ENCODE measurements at places on chromosomes 7 and 10.
A peak's percentile ranks its signal among the peaks of the same experiment; 100 is the strongest.

GRCh38 chr10:35795131-35795824, 153.2 kb upstream of the FZD8 start:
- no peaks in the 10 kb centered on the region for H3K36me3 ChIP-seq
- H3K27me3 ChIP-seq, result no peaks in the 10 kb centered on the region
- peak; percentile 54 for DNase-seq
- no peak overlapping the region for H3K27ac ChIP-seq

- peak; percentile 45 for DNase-seq
- peak within 1 kb of the TSS; percentile 86 for H3K4me3 ChIP-seq
- H3K27me3 ChIP-seq, result no peaks in the 10 kb centered on the region
- H3K4me1 ChIP-seq, result peaks cover 11% of the 10 kb centered on the region
These were observed at the start of gene BCL7B for GRCh38 chr7:73557397-73558257. Gene BCL7B (minus strand): TSS chr7:73557690. CDS start chr7:73557578, 112 bp downstream.

GRCh38 chr10:74371696-74372095, 220.7 kb downstream of the ADK start:
- H3K4me1 ChIP-seq, result no peaks in the 10 kb centered on the region
- H3K4me3 ChIP-seq, result no peak overlapping the region
- H3K27ac ChIP-seq, result no peak overlapping the region

DNA sequence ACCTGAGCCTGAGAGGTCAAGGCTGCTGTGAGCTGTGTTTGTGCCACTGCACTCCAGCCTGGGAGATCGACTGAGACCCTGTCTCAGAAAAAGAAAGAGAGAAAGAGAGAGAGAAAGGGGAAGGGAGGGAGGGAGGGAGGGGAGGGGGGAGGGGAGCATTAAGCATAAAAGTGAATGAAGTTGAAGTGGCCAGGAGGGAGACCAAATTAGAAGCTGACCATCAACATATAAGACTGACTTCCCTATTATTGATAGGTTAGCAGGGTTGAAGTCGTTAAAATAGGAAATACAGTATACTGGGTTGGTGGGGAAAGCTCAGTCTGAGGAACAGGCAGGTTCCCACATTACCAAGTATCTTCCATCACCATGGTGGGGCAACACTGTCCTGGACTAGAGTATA, 117.1 kb upstream of the MKLN1 start:
- no peak overlapping the region for H3K4me3 ChIP-seq
- H3K27me3 ChIP-seq, result no peaks in the 10 kb centered on the region
- no peak for DNase-seq
- H3K4me1 ChIP-seq, result no peaks in the 10 kb centered on the region
- H3K27ac ChIP-seq, result no peak overlapping the region
- no peaks in the 10 kb centered on the region for H3K36me3 ChIP-seq

GRCh38 chr7:132941905-132942304, 140.0 kb downstream of the CHCHD3 start:
- no peak overlapping the region for H3K27ac ChIP-seq
- DNase-seq, result no peak

DNA sequence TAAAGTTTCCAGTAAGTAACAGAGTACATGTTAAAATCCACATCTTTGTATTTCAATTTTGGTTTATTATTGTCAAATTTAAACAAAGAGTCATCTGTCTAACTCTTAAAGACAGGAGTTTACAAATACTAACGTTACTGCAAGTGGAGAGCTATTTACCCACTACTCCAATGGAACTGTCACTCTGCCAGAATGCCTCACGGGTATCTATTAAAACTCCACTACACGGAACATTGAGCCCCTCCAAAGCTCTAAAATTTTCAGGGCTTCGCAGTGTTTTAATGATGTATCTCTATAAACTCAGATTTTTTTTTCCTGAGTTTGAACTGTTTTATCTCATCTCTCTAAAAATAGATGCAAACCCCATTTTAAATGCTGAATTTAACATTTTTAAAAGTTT, 388.7 kb upstream of the SEMA3A start:
- H3K27me3 ChIP-seq, result no peaks in the 10 kb centered on the region
- DNase-seq, result no peak
- no peaks in the 10 kb centered on the region for H3K4me1 ChIP-seq
- H3K27ac ChIP-seq, result no peak overlapping the region
- H3K36me3 ChIP-seq, result no peaks in the 10 kb centered on the region
- H3K4me3 ChIP-seq, result no peak overlapping the region

GRCh38 chr10:125154529-125154928, 5.8 kb downstream of the CTBP2 start:
- H3K36me3 ChIP-seq, result no peaks in the 10 kb centered on the region
- H3K4me3 ChIP-seq, result peak overlapping the region; percentile 26
- peaks cover 32% of the 10 kb centered on the region for H3K4me1 ChIP-seq
- DNase-seq, result no peak

- H3K27ac ChIP-seq, result no peak overlapping the region
- H3K4me1 ChIP-seq, result no peaks in the 10 kb centered on the region
- H3K36me3 ChIP-seq, result no peaks in the 10 kb centered on the region
- H3K27me3 ChIP-seq, result no peaks in the 10 kb centered on the region
- H3K4me3 ChIP-seq, result no peak overlapping the region
These were observed 370.7 kb downstream of the PPP1R3A start for GRCh38 chr7:113548137-113548536.

DNA sequence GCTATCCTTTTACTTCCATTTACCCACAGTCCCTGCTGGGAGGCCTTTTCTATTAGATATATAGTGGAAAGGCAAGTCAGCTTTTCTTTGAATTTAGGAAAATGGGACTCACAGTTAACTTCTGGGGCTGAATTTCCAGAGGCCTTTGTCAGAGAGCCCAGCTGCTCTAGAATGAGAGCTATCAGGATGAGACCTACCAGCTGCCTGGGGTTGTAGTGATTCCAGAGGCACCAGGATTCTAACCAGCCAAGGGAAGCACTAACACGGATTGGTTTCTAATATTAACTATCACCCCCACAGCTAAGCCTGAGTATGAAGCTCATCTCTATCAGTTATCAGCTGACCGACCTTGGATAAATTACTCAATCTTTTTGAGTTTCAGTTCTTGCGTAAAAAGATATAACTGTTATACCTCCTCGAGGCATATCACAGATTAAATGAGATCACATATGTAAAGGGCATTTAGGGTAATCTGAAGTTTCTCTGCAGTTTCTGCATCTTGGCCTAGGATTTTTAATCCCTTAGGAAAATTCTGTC, 56.6 kb upstream of the CALD1 start:
- H3K36me3 ChIP-seq, result no peaks in the 10 kb centered on the region
- DNase-seq, result no peak
- H3K27ac ChIP-seq, result no peak overlapping the region
- H3K27me3 ChIP-seq, result no peaks in the 10 kb centered on the region

DNA sequence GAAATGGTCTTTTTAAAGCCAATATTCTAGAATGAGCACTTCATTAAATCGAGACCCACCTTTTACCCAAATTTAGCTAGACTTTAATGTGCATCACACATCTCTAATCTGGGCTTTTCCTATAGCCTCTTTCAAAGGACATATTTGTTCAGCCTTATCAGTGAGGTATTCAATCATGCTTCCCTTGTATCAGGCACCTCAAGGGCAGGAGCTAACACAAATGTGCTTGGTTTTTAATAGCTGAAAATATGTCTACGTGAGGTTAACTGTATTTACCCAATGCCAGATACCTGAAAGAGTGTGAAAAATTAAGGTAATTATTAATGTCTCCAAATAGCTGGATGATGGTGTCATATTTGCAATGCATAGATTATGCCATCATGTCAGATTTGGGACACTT, 203.9 kb downstream of the SNX10 start:
- no peaks in the 10 kb centered on the region for H3K36me3 ChIP-seq
- no peaks in the 10 kb centered on the region for H3K27me3 ChIP-seq
- no peak overlapping the region for H3K27ac ChIP-seq

GRCh38 chr10:61933859-61934555, 32.5 kb downstream of the ARID5B start:
- DNase-seq, result no peak
- no peaks in the 10 kb centered on the region for H3K27me3 ChIP-seq
- H3K36me3 ChIP-seq, result no peaks in the 10 kb centered on the region
- H3K4me1 ChIP-seq, result peaks cover 19% of the 10 kb centered on the region

DNA sequence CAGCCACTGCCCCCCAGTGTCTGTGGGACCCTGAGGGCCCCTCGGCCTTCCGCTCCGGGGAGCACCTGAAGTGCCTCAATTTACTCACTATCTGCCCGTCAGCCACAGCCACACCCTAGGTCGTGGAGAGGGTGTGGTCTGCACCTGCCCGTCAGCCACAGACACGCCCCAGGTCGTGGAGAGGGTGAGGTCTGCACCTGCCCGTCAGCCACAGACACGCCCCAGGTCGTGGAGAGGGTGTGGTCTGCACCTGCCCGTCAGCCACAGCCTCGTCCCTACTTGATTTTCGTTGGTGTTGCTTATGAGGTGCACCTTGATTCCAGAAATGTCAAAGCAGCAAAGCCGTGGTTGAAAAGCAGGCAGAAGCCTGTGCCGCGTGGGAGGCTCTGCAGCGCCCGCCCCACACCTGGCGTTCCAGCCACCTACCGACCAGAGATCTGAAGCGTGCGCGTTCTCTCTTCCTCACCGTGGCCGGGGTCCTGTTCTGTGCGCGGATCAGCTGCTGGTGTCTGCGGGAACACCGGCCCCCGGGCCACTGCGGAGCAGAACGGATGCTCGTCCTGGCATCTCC, 101.6 kb downstream of the DYNC2I1 start:
- no peak for DNase-seq
- no peaks in the 10 kb centered on the region for H3K27me3 ChIP-seq
- H3K36me3 ChIP-seq, result no peaks in the 10 kb centered on the region
- no peak overlapping the region for H3K4me3 ChIP-seq
- H3K27ac ChIP-seq, result no peak overlapping the region

- DNase-seq, result no peak
- H3K4me1 ChIP-seq, result peaks cover 4% of the 10 kb centered on the region
- H3K27ac ChIP-seq, result no peak overlapping the region
These were observed 101.9 kb downstream of the COL28A1 start for GRCh38 chr7:7433811-7434210.

- H3K27me3 ChIP-seq, result no peaks in the 10 kb centered on the region
- H3K4me1 ChIP-seq, result no peaks in the 10 kb centered on the region
- H3K36me3 ChIP-seq, result no peaks in the 10 kb centered on the region
- H3K4me3 ChIP-seq, result no peak overlapping the region
- H3K27ac ChIP-seq, result no peak overlapping the region
- DNase-seq, result no peak
These were observed 57.7 kb downstream of the KLF6 start for GRCh38 chr10:3727268-3727667.

DNA sequence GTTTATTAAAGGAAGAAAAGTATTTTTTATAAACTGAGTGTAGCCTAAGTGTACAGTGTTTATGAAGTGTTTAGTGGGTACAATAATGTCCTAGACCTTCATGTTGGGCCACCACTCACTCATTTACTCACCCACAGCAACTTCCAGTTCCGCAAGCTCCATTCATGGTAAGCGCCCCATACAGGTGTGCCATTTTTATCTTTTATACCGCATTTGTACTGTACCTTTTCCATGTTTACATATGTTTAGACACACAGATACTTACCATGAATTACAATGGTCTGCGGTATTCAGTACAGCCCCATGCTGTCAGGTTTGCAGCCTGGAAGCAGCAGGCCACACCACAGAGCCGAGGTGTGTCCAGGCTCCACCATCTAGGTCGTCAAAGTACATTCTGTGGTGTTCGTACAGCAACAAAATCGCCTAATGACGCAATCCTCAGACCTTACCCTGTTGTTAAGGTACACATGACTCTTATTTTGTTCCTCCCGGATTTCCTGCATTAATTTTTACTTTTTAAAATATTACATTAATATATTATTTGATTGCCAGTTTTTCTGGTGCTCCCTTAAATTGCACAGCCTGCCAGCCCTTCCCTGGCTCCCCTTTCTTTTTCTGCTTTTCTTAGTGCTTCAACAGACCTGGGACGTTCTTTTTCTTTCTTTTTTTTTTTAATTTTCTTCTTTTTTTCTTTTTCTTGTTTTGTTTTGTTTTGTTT, 881 bp upstream of the SSBP1 start:
- H3K27ac ChIP-seq, result peak overlapping the region; percentile 61
- DNase-seq, result peak; percentile 3
- H3K4me3 ChIP-seq, result peak overlapping the region; percentile 95
- no peaks in the 10 kb centered on the region for H3K27me3 ChIP-seq
- H3K4me1 ChIP-seq, result no peaks in the 10 kb centered on the region

GRCh38 chr10:133347710-133348517, 741 bp downstream of the PRAP1 start:
- H3K27me3 ChIP-seq, result no peaks in the 10 kb centered on the region
- no peak overlapping the region for H3K27ac ChIP-seq
- DNase-seq, result no peak
- H3K4me3 ChIP-seq, result no peak overlapping the region

DNA sequence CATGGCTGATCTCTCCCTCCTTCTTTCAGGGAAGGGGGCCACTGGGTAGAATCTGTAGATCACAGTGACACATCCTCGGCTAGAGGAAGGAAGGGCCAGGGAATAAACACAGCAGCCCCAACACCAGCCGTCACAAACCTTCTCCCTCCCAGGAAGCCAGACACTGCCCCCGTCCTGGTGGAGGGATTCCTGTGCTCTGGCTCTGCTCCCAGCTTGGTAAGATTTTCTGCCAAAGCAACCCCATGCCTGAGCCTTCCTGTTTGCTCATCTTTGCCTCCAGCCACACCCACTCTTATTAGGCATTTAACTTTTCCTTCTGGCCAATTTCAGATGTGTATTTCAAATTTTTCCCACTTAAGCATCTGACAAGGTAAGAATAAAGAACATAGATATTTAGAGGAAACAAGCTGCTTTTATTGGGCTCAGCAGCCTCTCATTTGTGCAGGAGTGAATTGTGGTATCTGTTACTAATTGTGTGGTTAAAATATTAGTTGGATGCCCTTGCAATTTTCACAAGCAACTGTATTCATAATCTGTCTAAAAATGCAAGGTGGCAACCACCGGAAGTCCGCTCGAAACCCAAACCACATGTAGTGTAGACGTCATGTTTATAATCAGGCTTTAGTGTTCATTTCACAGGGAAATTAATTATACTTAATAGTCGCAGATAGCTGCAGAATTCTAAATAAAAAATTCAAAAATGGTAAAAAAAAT, 13.2 kb upstream of the NPS start:
- no peak overlapping the region for H3K4me3 ChIP-seq
- H3K27ac ChIP-seq, result no peak overlapping the region
- H3K27me3 ChIP-seq, result no peaks in the 10 kb centered on the region
- no peak for DNase-seq
- H3K4me1 ChIP-seq, result no peaks in the 10 kb centered on the region

DNA sequence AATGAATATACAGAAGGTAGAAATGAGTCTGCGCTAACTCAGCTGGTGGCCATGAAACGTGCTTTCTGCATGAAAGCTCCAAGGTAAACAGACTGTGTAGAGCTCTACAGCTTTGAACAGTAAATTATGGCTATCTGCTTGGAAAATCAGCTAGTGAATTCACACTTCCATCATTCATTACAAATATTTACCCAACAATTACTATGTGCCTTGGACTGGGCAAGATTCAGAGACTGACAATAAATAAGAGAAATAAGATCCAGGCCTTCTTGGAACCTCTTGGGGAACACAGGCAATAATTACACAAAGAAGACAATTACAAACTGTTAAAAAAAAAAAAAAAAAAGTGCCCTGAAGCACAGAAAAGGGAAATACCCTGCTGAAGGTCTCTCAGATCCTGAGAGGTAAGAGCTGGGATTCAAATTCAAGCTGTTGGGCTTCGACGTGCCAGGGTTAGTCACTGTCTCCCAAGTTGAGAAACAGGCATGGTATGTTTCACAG, 15.8 kb downstream of the TSPAN12 start:
- no peak overlapping the region for H3K4me3 ChIP-seq
- no peak for DNase-seq
- H3K4me1 ChIP-seq, result no peaks in the 10 kb centered on the region
- no peaks in the 10 kb centered on the region for H3K36me3 ChIP-seq
- no peaks in the 10 kb centered on the region for H3K27me3 ChIP-seq

- no peak overlapping the region for H3K27ac ChIP-seq
- no peaks in the 10 kb centered on the region for H3K27me3 ChIP-seq
- peaks cover 14% of the 10 kb centered on the region for H3K36me3 ChIP-seq
These were observed 13.1 kb downstream of the WIPI2 start for GRCh38 chr7:5203183-5203537.

All from fibroblast of lung (primary cell).